H1 (cell line): ENCODE measurements at places on chromosomes 1 and 21.

DNA sequence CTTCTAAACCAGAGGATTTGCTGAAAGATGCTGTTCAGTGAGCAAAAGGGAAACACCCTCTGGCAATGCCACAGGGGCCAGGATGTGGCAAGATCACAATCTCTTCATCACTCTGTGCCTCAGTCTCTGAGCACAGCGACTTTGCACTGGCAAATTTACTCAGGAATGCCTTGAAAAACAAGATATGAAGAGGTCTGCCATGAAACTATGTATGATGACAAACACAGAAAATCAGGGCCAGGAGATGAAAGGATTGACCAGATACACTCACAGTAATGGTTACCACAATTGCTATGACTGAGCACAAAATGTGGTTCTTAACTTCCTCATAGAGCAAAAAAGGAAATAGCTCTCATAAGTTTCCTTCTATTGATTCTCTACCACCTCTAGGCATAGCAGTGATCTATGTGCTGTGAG lies 5.8 kb downstream of the TTC13 start:
- DNase-seq: no peak

- DNase-seq: no peak
Measured at GRCh38 chr1:68812333-68812732, 315.5 kb upstream of the DEPDC1 start.

DNA sequence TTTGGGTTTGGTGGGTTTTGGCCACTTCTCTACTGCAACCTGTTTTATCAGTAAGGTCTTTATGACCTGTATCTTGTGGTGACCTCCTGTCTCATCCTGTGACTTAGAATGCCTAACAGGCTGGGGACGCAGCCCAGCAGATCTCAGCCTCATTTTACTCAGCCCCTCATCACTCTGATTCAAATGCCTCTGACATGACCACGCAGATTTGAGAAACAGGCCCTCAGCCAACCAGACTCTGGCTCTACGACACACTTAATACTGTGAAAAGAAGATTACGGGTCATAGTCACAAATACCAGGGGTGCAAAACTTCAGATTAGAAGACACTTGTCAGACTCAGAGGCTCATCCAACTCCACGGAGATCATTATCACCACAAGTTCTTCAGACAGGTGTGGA lies 28.3 kb upstream of the KIF26B start:
- DNase-seq: no peak

- no peak for DNase-seq
Measured at GRCh38 chr1:21537932-21538630, 28.9 kb downstream of the ALPL start.

DNA sequence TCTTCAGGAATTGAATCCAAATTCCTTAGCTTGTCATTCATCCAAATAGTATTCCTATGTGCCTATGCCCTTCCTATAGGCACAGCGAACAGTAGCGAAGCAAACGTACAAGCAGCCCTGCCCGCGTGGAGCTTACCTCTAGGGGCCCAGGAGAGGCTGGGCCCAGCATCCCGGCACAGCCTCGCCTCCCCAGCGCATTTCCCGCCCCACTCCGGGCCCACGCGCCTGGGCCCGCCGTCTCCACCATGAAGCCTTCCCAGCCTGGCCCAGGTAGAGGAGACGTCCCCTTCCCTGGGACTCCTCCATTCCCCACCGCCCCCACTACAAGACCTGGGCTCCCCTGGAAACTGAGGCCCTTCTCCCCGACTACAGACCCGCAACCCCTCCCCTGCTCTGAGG lies 245 bp upstream of the TMEM269 start:
- DNase-seq: no peak

- DNase-seq: no peak
Measured at GRCh38 chr1:169478094-169478672, 7.6 kb downstream of the SLC19A2 start.

DNA sequence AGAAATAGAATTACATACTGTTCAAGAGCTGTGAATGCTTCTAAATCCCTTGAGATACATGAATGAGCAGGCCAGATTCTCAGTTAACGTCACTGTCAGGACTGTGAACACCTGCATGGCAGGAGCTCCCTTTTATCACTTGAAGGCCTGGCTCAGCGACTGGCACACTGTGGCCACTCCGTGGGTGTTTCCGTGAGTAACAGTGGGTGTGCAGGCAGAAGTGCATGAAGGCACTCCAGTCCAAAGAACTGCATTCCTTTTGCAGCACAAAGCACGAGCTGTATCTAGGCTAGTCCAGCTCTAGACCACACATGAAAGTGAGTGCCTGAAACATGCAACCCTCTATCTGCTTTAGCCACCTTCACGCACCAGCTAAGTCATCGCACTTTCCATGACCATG lies 9.6 kb upstream of the SIM2 start:
- no peak for DNase-seq

DNA sequence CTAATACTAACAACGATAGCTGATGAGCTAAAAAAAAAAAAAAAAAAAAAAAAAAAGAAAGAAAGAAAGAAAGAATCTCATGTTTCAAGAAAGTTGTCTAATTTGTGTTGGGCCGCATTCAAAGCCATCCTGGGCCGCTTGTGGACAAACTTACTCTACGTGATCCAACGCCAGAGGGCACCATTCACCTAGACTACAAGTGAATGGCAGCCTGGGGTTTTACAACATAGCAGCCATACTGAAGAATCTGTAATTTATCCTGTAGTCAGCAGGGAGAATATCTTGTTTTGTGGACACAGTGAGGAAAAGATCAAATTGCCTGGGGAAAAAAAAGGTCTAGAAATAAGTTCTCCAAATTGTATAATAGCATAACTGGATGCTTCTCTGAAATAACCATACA lies 47.0 kb downstream of the CYP2J2 start:
- peak; percentile 75 for DNase-seq

DNA sequence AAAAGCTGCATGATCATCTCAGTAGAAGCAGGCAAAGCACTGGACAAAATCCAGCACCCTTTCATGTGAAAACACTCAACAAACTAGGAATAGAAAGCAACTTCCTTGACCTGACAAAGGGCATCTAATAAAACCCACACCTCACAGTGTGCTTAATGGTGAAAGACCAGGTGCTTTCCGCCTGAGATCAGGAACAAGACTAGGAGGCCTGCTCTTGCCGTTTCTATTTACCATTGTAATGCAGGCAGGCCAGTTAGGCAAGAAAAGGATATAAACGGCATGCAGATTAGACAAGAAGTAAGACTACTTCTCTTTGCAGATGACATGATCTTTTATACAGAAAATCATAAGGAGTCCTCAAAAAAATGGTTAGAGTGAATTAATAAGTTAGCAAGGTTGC lies 37.2 kb downstream of the SLC37A1 start:
- no peak for DNase-seq

- no peak for DNase-seq
Measured at GRCh38 chr21:42414928-42415769, 11.4 kb downstream of the UBASH3A start.

DNA sequence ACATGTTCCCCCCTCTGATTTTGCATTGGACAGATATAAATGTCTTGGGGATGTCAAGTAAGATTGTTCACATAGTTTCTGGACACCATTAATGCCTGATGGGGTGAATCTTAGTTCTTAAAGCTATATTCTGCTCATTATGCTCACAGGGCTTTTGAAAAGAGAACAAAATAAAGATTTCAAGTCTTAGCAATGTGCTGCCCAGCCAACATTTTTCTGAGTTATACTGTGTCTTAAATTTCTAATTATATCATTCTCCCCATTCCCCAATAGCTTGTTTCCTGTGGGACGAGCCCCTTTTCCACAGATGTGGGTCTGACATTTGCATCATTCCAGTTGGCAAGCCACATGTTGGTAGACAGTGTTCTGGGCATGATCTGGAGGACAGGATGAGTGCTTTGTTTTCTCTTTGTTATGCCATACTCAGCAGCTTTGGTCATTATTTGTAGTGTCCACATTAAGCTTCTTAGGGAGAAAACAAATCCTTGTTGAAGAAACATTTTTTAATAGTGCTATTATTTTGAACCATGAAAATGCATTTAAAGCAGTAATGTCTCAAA lies 32.8 kb downstream of the MTARC1 start:
- DNase-seq: no peak

DNA sequence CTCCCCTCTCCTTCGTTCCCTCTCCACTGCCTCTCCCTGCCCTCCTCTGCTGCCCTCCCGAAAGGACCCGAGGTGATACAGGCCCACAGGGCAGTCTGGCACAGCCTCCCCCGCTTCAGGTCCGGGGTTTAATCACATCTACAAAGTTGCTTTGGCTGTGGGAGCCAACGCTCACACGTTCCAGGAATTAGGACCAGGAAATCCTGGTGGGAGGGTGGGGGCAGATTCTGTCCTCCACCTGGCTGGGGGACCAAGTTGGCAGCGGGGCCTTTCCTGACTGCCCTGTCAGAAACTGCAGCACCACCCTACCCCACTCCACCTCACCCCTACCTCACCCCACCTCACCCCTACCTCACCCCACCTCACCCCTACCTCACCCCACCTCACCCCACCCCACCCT lies 95.1 kb downstream of the WDR4 start:
- DNase-seq: no peak

DNA sequence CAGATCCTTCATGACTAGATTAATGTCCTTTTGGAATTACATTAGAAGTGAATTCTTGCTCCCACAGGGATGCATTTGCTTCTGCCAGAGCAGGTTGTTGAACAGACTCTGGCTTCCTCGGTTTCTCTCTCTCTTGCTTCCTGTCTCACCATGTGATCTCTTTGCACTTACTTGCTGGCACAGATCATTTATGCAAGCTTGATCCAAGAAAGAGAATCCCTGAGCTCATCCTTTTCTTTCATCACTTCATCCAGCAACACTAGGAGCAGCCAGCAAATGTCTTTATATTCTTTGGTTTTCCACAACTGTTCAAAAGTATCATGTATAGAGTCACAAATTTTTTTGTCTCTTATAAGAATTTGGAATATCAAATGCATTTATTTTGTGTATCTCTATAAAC lies 313.5 kb downstream of the ZNF326 start:
- DNase-seq: no peak

GRCh38 chr1:42335809-42336518 lies 929 bp upstream of the FOXJ3 start:
- no peak for DNase-seq

GRCh38 chr1:10778640-10779039 lies 17.8 kb downstream of the CASZ1 start:
- no peak for DNase-seq

DNA sequence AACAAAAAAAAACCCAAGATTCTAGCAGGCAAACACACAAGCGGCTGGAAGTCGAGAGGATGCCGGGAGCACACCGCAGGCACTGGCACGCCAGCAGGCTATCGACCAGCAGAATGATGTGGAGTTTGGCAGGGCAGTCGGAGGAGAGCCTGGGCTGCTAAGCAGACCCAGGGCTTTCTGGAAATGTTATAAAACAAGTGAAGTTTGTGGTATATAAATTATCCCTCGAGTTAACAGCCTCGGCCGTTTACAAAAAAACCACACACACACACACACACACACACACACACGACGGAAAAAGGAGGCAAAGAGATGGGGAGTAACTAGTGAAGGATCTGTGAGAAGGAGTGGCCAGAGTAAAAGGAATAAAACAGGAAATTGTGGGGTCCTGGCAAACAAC lies 87.2 kb upstream of the IVNS1ABP start:
- DNase-seq: no peak

- no peak for DNase-seq
Measured at GRCh38 chr1:88433556-88433955, 250.5 kb upstream of the PKN2 start.

- DNase-seq: no peak
Measured at GRCh38 chr1:8780405-8780804, 37.0 kb downstream of the RERE start.

- no peak for DNase-seq
Measured at GRCh38 chr1:112522621-112523020, 13.9 kb downstream of the WNT2B start.

GRCh38 chr1:18217398-18218043 lies 109.9 kb downstream of the IGSF21 start:
- DNase-seq: peak; percentile 68

DNA sequence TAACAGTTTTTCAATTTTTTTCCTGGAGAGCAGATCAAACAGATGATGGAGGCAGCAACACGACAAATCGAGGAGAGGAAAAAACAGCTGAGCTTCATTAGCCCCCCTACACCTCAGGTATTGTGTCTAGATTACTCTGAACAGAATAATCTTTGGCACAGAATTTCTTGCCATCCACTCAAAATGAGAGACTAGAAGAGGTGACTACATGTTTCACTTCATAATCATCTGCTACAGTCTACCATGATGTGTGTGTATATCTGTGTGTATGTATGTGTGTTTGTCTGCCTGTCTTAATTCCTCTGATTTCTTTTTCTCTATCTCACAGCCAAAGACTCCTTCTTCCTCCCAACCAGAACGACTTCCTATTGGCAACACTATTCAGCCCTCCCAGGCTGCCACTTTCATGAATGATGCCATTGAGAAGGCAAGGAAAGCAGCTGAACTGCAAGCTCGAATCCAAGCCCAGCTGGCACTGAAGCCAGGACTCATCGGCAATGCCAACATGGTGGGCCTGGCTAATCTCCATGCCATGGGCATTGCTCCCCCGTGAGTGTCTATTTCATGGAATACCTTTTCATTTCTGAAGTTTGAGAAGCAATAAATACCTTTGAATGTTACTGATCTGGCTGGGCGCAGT lies 11.4 kb downstream of the PRPF3 start:
- DNase-seq: no peak

- no peak for DNase-seq
Measured at GRCh38 chr1:53163291-53163768, 20.9 kb upstream of the SLC1A7 start.

GRCh38 chr1:244341455-244342450 lies 110.0 kb downstream of the ADSS2 start:
- peak; percentile 66 for DNase-seq

- no peak for DNase-seq
Measured at GRCh38 chr1:182978151-182978853, 25.3 kb upstream of the SHCBP1L start.

DNA sequence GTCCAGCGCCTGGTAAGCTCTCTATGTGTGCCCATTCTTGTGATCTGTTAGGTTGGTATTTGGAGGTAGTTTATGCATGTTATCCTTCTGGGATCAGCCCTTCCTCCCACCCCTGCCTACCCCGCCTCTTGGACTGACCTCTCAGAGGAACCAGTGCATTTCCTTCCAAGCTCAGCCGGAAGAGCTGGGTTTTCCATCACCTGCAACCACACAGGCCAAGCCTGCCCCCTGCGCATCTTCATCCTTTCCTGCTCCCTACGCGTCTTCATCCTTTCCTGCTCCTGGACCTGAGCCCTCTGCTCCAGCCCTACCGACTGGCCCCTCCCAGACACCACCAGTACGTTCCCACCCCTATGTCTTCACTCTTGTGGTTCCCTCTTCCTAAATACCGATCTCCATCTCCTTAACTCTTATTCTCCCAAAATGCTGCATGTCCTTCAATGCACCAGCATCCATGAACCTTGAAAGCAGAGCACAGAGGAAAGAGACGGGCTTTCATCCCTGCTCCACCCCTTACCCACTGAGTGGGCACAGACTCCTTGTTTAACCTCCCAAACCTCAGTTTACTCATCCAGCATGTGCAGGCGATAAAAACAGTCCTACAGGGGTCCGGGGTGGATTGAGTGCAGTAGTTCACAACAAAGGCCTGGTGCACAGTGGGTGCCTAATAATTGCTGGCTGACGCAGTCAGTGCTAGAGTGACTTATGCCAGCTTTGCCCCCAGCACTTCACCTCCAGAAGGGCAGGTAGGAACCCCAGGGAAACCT lies 526.3 kb downstream of the MATN1 start:
- DNase-seq: no peak

GRCh38 chr1:243416495-243416894 lies 160.7 kb downstream of the SDCCAG8 start:
- no peak for DNase-seq
